Fibroblast of skin of left quadriceps (primary cell): ENCODE measurements at places on chromosomes 4 and X.

GRCh38 chr4:26028133-26028792, 114.2 kb downstream of the SMIM20 start:
- no peak for DNase-seq

DNA sequence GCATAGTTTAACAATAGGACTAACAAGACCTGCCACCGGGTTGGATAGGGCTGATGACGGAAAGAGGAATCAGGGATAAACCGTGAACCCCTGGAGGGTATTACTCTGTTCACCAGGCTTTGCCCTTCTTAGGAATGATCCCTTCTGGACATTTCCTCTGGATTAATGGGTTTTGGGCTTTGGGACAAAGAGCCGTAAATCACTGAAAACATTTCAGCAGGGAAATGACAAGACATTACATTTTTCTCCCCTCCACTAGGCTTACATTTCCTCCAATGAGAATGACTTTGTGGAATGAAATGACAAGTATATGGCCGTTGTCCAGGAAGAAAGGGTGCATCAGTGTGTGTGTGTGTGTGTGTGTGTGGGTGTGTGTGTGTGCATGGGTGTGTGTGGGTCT, 25.9 kb upstream of the RBPJ start:
- no peak for DNase-seq

DNA sequence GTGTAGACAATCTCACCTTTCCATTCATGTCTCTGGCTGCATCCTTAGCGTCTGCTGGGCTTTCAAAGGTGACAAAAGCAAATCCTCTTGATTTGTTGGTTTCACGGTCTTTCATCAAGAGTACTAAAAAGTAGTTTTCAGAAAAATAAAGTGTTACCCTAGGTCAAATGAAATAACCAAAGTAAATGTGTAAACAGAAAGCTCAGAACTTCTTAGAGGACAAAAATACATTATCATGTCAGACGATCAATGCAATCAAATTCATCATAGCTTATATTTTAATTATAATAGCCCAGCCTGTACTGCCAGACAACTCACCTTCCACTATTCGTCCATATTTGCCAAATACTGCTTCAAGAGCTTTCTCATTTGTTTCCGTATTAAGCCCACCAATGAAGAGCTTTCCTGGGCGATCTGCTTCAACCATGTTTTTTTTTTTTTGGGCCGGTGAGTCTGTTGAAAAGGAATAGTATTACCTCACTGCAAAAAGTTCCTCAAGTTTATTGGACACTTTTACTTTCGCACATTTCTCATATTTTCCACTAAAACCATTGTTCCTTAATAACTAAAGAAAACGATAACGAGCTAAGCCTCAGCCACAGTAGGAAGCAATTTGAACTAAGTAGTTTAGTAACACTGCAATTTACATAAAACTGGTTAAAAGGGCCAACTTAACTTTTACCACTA, 1.4 kb downstream of the RBMX start:
- DNase-seq = no peak

DNA sequence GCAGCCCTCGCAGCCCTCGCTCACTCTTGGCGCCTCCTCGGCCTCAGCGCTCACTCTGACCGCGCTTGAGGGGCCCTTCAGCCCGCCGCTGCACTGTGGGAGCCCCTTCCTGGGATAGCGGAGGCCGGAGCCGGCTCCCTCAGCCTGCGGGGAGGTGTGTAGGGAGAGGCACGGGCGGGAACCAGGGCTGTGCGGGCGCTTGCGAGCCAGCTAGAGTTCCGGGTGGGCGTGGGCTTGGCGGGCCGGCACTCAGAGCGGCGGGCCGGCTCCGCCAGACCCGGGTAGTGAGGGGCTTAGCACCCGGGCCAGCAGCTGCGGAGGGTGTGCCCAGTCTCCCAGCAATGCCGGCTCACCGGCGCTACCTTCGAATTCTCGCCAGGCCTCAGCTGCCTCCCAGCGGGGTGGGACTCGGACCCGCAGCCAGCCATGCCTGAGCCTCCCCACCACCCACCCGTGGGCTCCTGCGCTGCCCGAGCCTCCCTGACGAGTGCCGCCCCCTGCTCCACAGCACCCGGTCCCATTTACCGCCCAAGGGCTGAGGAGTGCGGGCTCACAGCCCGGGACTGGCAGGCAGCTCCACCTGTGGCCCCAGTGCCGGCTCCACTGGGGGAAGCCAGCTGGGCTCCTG, 1.4 kb upstream of the AADAT start:
- no peak for DNase-seq

DNA sequence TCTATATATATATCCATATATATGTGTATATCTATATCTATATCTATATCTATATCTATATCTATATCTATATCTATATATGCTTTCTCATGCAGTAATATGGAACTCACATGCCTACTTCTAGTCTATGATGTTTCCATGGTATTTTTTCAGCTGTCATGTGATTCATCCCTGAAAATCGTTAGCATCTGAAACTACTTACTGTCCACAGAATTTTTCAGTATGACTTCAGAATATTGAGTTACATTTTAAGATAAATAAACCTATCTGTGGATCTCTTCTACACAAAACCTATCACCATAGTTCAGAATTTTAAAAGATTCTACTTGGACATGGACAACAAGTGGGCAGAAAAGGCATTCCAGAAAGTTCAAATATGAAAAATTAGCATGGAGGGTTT, 855.1 kb upstream of the INTU start:
- peak; percentile 80 for DNase-seq

- DNase-seq = peak; percentile 12
Measured at GRCh38 chr4:93791570-93792195, 36.9 kb upstream of the ATOH1 start.

- no peak for DNase-seq
Measured at GRCh38 chr4:122706511-122706910, 26.0 kb upstream of the BBS12 start.

- no peak for DNase-seq
Measured at GRCh38 chr4:95439071-95439470, 109.7 kb downstream of the UNC5C start.

- no peak for DNase-seq
Measured at GRCh38 chrX:133838761-133839676, 146.4 kb downstream of the GPC3 start.

DNA sequence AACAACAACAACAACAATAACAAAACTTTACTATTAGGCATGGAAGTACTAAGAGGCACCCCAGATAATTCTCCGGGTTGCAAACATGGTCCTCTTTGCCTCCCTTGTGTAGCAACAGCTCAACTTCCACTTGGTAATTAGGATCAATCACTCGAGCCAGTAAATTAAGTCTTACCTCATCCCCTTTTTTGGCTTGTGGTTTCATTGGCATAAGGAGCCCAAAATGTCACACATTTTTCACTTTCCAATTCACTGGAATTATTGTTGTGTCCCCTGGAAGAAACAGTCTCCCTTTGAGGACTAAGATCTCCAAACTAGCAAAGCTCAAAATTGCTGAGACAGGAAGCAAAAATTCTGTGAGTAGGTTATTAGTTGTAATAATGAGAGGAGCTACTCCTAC, 49.2 kb upstream of the HSD17B10 start:
- no peak for DNase-seq

- DNase-seq = no peak
Measured at GRCh38 chr4:140213749-140214148, 59.8 kb upstream of the MAML3 start.

DNA sequence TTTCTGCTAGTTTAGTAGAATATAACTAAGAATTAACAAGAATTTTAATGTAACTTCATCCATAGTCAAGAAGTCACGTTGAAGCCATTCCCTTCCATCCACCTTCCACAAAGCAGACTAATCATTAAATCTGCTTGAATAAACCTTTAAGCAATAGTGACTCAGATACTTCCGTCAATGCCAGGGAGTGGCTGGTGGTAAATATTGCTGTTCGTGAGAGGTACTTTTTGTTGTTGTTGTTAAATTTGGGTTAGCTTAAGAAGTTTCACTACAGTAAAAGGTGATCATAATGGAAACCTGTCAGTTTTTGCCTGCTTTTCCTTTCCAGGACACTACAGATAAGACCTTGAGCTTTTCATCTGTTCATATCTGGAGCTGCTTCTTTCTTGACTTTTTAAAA, 316.3 kb downstream of the TMA16 start:
- no peak for DNase-seq

- no peak for DNase-seq
Measured at GRCh38 chrX:40683245-40683644, 35.9 kb upstream of the CXorf38 start.

GRCh38 chr4:141654098-141654497, 17.7 kb downstream of the IL15 start:
- no peak for DNase-seq

GRCh38 chr4:111618908-111619307, 526.3 kb upstream of the FAM241A start:
- no peak for DNase-seq

DNA sequence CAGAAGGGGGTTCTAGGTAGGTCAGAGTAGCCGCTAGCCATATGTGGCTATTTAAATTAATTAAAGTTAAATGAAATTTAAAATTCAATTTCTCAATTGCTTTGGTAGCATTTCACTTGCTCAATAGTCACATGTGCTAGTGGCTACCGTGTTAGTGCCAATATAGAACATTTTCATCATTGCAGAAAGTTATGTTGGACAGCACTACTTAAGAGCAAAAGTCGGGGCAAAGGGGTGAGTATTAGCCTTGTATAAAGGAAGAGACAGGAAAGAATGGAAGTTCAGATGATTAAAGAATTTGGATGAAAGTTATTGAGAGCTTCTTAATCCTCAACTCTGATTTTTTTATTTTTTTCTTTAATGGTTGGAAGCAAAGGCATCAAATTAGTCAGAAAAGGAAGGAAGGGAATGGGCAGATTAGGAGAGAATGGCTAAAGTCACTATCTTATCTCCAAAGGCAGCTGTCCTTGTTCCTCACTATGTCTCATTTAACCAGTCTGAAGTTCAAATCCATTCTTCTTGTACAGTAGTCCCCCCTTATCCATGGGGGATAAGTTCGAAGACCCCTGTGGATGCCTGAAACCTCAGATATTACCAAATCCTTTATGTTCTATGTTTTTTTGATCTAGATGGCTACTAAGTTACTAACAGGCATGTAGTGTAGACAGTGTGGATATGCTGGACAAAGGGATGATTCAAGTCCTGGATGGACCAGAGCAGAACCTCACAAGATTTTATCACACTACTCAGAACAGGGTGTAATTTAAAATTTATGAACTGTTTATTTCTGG, 22.9 kb downstream of the OCIAD1 start:
- DNase-seq = no peak

DNA sequence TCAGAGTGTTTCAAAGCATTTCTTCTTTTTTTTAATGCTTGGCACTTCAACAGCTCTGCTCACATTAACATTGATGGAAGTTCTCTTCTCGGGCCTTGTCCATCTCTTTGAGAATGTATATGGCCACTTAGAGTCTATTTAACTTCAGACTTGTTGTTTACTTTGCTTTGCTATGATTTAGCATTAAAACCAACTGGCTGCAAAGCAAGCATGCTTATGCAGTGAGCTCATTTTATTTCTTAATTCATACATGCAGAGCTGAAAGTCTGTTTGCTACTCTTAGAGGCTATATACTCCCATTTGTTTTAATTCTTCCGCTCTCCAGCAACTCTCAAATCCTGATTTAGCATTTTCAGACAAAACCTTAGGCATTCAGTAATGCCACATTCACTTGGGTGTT, 107.6 kb upstream of the PACRGL start:
- peak; percentile 20 for DNase-seq

DNA sequence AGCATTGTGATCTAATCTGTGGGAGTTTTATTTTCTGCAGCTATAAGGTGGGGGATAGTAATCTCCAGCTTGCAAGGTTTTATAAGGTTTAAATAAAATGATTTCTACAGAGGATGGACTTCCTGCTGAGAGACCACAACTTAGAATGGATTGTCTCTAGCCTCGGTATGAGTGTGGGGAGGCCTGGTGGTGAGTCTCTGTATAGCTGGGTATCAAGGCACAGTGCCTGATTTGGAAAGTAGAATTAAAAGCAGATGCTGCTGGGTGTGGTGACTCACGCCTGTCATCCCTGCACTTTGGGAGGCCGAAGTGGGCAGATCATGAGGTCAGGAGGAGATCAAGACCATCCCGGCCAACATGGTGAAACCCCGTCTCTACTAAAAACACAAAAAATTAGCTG, 162.0 kb upstream of the GATB start:
- no peak for DNase-seq

DNA sequence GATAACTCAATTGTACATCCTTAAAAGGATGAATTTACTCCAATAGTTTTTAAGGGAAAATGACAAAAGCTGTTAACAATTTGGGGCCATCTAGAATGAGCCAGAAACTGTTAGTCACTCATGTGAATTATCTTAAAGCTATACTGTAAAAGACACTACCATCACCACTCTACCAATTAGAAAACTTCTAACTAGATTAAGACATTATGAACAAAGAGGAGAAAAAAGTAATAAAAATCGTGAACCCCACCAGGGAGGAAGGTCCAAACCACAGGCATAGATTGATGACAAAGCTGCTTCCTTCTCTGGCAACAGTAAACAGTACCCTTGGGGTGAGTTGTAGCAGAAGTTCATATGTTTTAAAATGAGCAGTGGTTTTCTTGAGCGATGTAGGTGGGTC, 106.1 kb downstream of the PDGFC start:
- DNase-seq = peak; percentile 33

DNA sequence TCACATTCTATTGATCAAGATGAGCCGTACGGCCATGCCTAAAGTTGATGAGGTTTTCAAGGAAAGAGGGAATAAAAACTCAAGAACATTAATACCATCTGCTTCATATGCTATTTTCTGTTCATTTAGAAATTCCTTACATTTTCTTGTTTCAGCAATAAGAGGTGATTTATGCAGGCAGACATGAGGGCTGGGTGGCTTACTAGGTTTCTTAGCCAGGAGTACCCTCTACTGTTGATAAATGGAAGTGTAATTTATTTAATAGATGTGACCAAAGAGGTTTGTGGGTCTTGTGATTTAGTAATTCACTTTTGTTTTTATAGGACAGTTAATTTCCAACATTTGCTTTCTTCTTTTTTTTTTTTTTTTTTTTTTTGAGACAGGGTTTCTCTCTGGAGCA, 6.4 kb upstream of the SMIM9 start:
- peak; percentile 48 for DNase-seq

GRCh38 chr4:183182873-183183725, 84.0 kb downstream of the WWC2 start:
- DNase-seq = peak; percentile 67

DNA sequence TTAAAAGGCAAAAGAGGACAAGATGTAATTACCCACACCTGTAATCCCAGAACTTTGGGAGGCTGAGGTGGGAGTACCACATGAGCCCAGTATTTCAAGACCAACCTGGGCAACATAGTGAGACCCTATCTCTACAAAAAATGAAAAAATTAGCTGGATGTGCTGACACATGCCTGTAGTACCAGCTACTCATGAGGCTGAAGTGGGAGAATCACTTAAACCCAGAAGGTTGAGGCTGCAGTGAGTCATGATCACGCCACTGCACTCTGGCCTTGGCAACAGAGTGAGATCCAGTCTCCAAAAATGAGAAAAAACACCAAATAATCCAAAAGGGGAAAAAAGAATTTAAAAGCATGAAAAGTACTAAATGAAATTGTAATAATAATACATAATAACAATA, 30.8 kb downstream of the NR0B1 start:
- DNase-seq = no peak

DNA sequence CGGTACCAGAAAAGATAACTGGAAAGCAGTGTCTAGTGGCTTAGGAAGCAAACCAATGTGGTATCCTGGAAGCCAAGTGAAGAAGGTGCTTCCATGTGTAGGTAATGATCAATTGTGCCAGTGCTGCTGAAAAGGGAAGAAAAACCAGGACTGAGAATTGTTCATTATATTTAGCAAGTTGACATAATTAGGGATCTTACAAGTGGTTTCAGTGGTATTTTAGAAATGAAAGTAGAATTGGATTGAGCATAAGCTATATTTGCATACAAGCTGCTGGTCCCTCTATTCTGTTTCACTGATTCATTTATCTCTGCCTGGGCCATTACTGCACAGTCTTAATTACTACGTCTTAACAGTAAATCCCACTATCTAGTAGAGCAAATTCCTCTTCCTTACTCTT, 32.3 kb downstream of the PRDM8 start:
- DNase-seq = no peak
